Non-pigmented ciliary epithelial cell (primary cell): ENCODE measurements at places on chromosomes 3 and 15.

- DNase-seq = no peak
These were observed 176.8 kb downstream of the MEGF11 start for GRCh38 chr15:66076591-66077319.

- DNase-seq = no peak
These were observed 21.3 kb upstream of the DHX36 start for GRCh38 chr3:154345422-154346122.

DNA sequence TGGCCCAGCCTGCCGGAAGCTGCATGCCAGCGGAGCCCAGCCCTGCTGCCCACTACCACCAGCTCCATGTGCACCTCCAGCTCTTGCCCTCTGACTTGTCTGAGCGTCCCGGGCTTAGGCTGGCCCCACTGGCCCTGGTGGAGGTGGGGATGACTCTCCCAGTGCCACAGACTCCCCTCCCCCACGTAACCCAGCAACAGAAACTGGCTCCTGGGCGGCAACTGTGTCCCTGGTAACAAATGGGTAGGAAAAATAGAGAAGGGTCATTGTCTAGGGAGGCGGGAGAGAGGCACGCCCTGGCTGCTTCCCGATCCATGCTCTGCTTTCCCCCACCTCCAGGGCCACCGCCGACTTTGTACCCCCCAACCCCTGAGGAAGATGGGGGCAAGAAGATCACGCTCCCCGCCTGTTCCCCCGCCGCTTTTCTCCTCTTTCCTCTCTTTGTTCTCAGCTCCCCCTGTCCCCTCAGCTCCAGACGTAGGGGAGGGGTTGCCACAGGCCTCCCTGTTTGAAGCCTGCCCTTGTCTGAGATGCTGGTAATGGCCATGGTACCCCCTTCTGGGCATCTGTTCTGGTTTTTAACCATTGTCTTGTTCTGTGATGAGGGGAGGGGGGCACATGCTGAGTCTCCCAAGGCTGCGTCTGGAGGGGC, 10.8 kb upstream of the SEMA3B start:
- no peak for DNase-seq

DNA sequence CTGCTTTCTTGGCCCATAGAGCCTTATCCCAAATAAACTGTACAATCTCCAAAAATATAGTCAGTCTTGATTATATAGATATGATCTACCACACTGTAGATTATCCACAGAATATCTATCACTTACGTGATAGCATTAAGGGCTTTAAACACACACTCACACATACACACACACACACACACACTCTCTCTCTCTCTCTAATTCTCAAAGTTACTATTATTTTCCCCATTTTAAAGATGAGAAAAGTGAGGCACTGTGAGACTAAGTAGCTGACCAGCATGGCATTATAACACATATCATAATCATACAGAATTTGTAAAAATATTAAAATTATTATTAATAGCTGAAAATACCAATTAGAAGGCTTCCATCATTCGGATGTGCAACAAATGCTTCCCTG, 4.2 kb downstream of the TBC1D5 start:
- DNase-seq = no peak

- DNase-seq = no peak
These were observed 107.5 kb downstream of the TIGIT start for GRCh38 chr3:114401346-114401745.

DNA sequence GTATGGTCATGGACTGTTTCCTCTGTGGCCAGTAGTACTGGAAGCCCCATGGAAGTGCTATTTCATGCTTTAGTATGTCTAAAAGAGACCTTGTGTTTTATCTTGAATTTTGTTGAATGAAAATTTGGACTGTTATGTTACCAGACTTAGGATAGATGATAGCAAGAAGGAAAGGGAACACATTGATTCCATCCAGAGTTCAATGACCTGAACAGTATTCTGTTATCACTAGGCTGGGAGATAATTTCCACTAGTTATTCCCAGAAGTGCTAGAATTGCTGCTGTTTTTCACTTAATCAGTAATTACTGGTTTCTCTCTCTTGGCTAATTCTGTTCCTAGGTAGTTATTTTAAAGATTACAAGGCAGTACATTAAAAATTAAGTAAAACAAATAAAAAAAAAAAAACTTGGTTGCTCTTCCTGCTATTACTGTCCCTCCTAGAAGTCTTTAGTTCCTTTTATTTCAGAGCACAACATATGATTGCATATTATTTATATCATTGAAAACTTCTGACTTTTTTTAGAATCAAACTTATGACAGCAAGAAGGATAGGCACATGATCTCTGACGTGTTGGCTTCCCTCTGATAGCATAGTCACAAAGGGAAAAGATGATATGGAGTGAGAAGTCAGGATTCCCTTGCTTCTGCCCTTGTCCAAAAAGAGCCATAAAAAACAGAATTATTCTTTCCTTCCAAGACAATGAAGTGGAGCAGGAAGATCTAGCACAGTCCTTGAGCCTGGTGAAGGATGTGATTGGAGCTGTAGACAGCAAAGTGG, 72.2 kb downstream of the KLHL25 start:
- no peak for DNase-seq
